ENCODE measurements at places on chromosomes 7 and 10.
A peak's percentile ranks its signal among the peaks of the same experiment; 100 is the strongest.

DNA sequence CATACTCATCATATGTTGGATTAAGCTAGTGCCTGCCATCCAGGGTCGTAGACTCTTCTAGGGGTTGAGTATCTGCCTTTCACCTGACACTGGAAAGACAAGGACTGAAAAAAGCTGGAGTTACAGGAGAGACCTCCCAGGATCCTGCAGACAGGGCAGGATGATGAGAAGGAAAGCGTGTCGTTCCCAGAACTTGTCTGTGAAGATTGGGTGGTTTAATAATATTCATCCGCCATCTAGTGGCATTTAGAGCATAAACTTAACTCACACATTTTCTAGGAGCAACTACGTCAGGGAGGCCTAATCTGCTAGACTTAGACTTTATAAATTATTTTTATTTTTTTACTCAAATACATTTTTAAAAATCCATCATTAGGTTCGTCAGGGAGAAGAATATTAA, 59.6 kb downstream of the ADRB1 start:
- DNase-seq: peak; percentile 21

- DNase-seq: no peak
Measured at GRCh38 chr7:133367561-133367960, 114.7 kb downstream of the EXOC4 start.

GRCh38 chr7:36855330-36855729, 131.0 kb upstream of the AOAH start:
- no peak for DNase-seq

DNA sequence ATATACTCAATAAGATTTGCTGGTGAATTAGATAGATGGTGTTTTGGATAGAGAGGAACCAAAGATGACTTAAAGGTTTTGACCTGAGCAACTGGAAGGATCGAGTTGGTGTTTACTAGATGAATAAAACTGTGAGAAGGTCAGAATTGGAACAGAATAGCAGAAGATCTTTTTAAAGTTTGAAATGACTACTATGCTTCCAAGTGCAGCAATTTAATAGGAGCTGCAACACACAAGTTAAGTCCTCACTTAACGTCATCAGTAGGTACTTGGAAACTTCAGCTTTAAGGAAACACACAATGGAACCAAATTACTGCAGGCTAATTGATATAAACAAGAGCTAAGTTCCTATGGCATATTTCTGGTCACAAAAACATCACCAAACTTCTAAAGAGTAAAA, 86.5 kb downstream of the RTKN2 start:
- no peak for DNase-seq

DNA sequence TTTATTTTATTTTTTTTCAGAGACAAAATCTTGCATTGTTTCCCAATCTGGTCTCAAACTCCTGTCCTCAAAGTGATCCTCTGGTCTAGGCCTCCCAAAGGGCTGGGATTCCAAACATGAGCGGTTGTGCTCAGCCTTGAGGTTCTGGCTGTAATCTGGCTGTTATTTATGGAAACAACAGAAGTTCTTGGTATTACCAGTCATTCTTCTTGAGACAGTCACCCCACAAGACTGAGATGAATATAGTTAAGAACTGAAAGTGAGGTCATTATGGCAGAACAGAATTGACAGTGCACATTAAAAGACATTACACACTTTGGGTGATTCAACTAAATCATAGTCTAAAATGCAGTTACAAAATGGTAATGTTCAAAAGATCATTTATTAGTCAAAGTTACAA, 719.5 kb downstream of the ZWINT start:
- DNase-seq: no peak

DNA sequence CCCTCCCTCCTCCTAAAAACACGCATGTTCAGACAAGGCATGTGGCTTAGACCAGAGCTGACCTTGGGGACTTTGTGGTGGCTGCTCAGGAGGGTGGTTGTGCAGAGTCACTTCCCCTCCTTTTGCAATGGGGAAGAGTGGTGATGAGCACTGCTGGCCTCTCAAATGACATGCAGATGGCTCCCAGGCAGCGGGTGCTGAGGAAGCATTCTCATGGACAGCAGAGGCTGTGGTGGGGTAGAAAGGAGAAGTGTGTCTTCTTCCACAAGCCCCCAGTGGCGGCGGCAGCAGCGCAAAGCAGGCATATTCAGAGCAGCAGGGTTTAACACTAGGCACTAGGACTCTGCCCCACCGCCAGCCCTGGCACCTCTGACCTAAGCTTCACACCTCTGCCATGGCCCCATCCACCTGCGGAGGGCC, 105.9 kb upstream of the ANLN start:
- no peak for DNase-seq

DNA sequence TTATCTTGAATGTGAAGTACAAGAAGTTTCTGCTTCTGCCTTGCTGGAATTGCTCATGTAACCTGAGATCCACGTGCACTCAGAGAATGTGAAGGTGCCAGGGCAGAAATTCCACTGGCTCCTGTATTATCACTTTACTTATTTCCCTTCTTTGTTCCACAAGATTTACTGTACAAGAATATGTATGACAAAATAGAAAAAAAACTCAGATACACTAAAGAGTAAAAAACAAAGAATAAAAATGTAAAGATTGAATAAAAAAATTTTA, 43.0 kb downstream of the PLCE1 start:
- DNase-seq: no peak

- DNase-seq: no peak
Measured at GRCh38 chr10:72682638-72683037, 9.3 kb upstream of the MCU start.

DNA sequence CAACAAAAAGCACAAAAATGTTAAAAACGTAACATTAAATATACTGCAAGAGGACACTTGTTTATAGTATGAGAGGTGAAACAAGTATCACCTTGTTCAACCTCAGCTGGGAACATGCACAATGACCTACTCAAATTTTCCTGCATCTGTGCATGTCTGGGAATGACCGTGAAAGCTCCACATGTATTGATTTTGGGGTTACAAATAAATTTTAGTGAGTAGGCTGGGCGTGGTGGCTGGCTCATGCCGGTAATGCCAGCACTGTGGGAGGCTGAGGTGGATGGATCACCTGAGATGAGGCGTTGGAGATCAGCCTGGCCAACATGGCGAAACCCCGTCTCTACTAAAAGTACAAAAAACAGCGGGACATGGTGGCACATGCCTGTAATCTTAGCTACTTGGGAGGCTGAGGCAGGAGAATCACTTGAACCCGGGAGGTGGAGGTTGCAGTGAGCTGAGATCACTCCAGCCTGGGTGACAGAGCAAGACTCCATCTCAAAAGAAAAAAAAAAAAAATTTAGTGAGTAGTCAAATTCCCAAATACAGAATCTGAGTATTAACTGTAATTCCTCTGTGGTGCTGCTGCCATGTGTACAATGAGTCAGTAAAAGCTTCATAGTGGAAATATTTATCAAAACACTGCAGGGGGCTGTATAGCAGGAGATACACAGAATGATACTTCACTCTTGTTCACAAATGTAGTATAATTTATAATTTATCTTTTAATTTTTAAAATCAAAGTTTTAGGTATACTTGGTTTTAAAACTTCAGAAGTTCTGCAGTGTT, 41.1 kb downstream of the SUGCT start:
- no peak for DNase-seq

Measured in hematopoietic multipotent progenitor cell treated with erythropoietin and hydrocortisone succinate and interleukin-3 and kit ligand, for 15 days (in vitro differentiated cells).